ENCODE measurements at places on chromosomes 7 and 10.

DNA sequence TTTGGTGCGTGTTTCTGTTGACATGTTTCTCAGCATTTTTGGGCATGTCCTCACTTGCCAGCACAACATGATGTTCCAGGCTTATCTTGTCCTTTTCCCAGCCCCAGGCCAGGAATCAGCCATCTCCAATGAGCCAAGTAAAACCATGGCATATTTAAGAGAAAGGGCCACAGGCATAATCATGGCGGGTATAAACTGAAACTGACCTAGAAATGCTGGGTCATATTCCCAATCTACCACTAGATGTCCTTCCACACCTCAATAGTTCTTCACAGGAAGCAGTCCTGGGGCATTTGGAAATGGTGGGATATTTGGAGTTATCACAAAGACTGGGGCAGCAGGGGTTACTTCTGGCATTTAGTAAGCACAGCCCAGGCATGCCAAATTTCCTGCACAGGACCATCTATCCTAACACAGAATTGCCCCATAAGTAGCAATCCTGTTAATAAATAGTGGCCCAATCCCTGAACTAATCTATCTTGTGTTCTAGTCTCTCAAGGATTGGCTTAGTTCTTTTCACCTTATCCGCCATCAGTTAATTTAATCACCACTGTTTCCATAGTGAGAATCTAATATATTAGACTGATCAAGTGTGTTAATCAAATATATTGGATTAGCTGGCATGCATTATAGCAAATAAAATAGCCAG lies 101.6 kb downstream of the NPSR1 start:
- no peak for DNase-seq

DNA sequence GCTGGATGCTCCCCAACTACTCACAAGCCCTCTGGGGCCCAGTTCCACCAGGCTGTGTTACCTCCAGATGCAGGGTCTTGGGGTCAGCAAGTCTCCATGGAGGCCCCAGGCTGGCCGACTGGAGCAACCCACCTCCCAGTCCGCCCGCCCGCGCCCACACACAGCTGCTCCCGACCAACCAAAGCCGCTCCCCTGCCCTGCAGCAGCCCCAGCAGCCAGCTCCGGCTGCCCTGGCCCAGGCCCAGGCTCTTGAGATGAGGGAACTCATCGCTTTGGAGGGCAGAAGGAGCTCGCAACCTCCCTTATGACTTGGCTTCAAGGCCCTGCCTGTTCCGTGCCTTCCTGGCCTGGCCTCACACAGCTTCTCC lies 47.2 kb downstream of the LRRC20 start:
- DNase-seq, result no peak

GRCh38 chr10:92074126-92074887 lies 150.7 kb downstream of the BTAF1 start:
- DNase-seq, result no peak

DNA sequence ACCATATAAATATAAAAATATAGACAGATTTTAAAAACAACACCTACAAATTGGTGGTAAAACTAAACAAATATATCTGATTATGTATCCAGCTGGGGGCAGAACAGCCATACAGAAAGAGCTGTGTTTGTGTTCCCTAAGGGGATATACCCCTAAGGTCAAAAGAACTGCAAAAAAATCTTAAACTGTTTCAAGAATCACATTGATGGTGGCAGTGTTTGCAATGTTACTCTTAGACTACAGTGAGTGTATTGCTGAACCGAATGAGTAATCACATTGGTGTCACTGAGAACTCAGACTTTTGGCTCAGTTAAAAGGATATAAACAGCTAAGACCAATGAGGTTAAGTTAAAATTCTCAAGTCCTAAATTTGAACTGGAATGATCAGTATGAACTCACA lies 27.1 kb upstream of the PTPRN2 start:
- no peak for DNase-seq

DNA sequence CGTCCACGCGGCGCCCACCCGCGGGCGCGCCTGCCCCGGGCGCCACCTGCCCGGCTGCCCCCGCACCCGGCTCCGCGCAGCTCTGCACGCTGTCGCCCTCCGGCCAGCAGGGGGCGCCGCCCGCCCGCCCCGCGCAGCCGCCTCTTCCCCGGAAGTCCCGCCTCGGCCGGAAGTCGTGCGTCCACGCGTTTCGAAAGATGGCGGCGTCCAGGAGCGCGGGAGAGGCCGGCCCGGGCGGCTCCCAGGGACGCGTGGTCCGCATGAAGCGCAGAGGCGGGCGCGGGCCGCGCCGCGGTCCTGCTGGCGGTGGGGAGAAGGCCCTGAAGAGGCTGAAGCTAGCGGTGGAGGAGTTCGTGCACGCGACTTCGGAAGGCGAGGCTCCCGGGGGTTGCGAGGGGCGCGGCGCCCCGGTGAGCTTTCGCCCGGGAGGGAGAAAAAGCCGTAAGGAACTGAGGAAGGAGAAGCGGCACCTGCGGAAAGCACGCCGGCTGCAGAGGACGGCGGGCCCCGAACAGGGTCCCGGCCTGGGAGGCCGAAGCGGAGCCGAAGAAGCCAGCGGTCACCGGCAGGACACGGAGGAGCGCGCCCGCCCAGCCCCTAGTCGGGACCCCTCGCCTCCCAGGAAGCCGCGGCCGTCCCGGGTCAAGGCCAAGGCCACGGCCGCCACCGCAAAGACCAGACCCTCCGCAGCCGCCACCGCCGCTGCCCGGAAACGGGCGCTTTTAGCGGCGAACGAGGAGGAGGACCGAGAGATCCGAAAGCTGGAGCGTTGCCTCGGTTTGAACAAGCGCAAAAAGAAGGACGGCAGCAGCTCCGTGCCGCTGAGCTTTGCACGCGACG lies at the start of gene NOM1:
TSS of gene NOM1 (plus strand) at position 172 of the 840 bp plus-strand sequence. CDS start at position 198, 26 bp downstream.
- DNase-seq, result peak; percentile 95

DNA sequence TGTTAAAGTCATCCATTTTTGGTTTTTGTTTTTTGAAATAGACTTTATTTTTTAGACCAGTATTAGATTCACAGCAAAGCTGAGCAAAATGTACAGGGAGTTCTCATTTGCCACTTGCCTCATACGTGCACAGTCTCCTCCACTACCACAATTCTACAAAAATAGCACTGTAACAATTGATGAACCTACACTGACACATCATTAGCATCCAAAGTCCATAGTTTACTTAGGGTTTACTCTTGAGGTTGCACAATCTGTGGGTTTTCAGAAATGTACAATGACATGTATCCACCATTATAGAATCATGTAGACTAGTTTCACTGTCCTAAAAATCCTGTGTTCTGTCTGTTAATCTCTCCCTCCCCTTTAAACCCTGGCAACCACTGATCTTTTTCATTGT lies 125.8 kb upstream of the PDSS1 start:
- no peak for DNase-seq

DNA sequence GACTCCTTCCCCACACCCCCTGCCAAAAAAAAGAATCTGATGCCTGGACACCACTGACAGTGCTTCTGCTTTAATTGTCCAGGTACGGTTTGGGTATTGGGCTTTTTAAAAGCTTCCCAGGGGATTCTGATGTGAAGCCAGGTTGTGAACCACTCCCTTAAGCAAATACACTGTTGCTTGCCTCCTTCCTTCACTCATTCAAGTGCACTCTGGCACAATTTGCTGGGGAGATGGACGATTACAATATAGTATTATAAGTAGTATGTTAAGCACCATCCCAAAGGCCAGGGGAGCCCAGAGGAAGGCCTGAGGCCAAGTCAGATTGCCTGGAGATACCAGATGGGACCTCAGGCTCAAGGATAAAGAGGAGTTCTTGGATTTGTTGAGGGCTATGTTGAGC lies 12.3 kb upstream of the ZNRF2 start:
- no peak for DNase-seq

All from left colon (tissue), 2 donors.